ENCODE measurements at places on chromosomes 6 and 20.

GRCh38 chr6:101705866-101706265 lies 312.4 kb downstream of the GRIK2 start:
- DNase-seq, result no peak

- DNase-seq, result no peak
These were observed 1.7 kb upstream of the MMP24OS start for GRCh38 chr20:35279533-35280174.

GRCh38 chr6:166275714-166276166 lies 32.5 kb downstream of the PRR18 start:
- no peak for DNase-seq

- DNase-seq, result no peak
These were observed 85.2 kb downstream of the MDGA1 start for GRCh38 chr6:37612475-37612874.

DNA sequence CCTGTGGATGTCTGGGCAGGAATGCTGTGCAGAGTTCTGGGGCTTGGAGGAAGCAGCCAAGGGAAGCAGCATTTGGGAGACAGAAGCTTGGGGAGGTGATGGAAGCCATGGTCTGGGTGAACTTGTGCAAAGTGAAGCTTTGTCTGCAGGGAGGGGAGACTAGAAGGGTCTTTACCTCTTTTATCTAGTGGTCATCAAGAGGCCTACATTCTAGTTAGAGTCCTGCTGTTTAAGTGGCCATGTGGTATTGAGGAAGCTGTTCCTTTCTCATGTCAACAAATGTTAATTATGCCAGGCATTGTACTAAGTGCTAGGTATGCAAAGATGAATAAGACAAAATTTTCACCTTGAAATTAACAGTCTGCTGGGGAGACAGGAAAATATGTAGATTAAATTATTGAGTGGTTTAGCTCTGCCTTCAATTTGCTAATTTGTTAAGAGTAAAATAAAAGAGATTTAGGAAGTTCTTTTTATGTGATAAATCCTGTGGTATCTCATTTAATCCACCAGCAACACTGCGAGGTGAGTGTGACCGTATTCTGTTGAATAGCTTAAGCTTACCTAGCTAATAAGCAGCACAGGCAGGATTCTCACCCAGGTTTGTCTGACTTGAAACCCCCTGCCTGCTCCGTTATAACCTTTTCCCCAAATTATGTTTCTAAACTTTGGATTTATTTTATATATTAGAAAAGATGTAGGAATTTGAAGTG lies 43.1 kb downstream of the ARID1B start:
- no peak for DNase-seq

GRCh38 chr20:62355516-62355877 lies 11.6 kb downstream of the LAMA5 start:
- DNase-seq, result no peak

GRCh38 chr6:137852811-137853210 lies 14.2 kb upstream of the TNFAIP3 start:
- DNase-seq, result no peak

DNA sequence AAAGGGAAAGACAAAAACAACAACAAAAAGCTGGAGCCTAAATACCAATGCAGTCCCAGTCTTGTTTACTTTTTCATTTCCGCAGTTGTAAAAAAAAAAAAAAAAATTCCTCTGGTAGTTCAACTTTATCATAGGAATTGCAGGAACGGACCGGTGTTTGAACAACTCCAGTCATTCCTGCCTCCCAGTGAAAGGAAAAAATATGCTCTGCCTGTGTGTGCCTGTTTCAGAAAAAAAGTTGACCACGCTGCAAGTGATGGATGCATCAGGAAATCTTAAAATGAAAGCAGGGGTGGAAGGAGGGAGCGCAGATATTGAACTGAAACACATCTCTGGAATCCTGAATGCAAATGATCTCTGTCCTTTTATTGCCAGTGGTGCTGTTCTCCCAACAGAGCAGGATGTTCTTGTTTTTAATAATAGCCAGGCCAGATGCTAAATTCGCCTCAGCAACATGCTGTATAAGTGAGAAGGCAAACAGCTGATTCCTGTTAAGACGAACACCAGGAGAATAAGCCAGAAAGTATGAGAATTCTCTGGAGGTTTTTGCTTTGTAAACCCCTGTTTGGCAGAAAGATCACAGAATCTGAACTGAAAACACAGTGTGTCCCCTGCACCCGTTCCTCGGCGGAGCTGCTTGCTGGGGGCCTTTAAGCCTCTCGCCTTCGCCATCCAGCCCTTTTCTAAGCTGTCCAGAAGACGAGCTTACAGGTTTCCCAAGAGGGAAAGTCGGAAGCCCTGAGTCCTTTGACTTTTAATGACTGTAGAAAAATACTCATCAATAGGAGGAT lies 178.4 kb upstream of the SUPT3H start:
- DNase-seq, result no peak

- no peak for DNase-seq
These were observed 18.8 kb downstream of the DNMT3B start for GRCh38 chr20:32780749-32781655.

GRCh38 chr6:46734867-46735719 lies at the start of gene PLA2G7:
Gene PLA2G7, minus strand, starts transcription at chr6:46735375. Its CDS starts 12,484 bp downstream, at chr6:46722891.
- no peak for DNase-seq

DNA sequence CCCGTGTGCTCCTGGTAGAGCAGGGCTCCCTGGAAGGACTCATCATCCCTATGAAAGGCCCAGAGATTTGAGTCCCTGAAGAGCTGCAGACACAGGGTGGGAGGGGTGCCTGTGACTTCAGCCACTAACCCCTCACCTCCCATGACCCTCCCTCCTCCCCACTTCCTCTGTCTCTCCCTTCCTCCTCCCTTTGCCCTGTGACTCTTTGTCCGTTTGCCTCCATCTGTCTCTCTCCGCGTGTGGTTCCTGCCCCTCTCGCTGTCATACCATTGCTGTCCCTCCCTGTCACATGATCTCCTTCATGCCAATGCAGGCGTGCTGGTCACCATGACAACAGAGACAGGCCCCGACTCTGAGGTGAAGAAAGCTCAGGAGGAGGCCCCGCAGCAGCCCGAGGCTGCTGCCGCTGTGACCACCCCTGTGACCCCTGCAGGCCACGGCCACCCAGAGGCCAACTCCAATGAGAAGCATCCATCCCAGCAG lies 19.0 kb downstream of the EPB41L1 start:
- no peak for DNase-seq

GRCh38 chr6:139338795-139339194 lies 35.7 kb downstream of the CITED2 start:
- no peak for DNase-seq

DNA sequence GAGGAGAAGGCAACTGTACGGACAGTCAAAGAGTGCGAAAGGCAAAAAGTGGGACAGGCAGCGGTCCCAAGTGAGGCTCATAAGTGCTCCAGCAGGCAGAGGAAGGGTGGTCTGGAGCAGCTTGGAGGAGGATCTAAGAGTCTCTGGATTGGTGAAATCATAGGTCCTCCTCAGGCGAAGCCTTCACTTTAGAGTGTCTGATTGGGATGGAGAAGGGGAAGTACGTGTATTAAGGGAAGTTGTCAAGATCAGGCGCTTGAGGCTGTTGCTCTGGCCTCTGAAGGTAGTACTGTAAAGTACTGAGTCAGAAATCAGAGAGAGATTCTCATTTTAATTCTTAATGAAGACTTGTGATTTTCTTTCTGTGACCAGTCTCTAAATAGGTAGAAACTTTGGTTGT lies 185.6 kb downstream of the KIF16B start:
- no peak for DNase-seq

GRCh38 chr6:1136415-1136774 lies 175.5 kb upstream of the FOXQ1 start:
- DNase-seq, result no peak

DNA sequence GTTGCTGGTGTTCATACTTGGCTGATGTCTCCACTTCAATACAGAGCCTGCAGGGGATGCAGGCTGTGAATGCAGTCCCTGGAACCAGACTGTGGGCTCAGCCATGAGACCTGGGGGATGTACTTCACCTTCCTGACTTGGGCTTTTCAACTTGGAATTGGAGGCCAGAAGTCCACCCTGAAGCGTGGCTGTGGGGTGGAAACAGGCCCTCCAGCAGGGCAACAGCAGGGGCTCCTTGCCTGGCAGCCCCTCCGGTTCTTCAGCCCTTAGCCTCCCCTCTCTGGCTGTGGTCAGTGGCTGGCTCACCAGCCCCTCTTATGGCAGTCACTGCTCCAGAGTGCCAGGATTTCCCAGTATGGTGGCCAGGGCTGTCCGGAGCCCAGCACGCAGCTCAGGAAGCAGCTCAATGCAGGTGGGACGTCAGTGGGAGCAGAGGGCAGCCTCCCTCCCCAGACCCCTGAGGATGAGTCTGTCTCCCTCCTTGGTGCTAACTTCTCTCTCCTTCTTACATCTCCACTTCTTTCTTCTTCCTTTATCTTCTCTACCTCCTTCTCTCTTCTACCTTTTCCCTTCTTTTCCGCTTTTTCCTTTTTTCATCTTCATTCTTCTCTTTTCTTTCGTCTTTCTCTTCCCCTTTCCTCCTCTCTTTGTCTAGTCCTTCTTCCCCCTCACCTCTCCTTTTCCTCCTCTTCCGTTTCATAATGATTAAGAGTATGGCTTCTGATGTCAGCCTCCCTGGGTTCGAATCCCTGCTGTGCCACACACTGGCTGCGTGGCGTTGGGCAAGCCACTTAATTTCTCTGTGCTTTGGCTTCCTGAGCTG lies 45.3 kb downstream of the SLC52A3 start:
- DNase-seq, result no peak

GRCh38 chr6:154732538-154733182 lies 556 bp upstream of the SCAF8 start:
- no peak for DNase-seq

DNA sequence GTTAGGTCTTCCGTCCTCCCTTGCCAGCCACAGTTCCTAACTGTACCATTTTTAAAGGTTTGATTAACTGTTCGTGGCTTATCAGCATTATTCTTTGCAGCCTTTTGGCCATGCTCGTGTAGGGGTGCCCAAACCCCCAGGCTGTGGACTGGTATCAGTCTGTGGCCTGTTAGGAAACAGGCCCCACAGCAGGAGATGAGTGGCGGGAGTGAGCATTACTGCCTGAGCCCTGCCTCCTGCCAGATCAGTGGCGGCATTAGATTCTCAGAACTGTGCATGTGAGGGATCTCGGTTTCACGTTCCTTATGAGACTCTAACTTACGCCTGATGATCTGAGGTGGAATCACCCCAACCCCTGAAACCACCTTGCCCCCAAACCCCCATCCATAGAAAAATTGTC lies 79.3 kb downstream of the TBC1D7 start:
- no peak for DNase-seq

GRCh38 chr20:38789503-38790199 lies 15.8 kb upstream of the PPP1R16B start:
- no peak for DNase-seq

DNA sequence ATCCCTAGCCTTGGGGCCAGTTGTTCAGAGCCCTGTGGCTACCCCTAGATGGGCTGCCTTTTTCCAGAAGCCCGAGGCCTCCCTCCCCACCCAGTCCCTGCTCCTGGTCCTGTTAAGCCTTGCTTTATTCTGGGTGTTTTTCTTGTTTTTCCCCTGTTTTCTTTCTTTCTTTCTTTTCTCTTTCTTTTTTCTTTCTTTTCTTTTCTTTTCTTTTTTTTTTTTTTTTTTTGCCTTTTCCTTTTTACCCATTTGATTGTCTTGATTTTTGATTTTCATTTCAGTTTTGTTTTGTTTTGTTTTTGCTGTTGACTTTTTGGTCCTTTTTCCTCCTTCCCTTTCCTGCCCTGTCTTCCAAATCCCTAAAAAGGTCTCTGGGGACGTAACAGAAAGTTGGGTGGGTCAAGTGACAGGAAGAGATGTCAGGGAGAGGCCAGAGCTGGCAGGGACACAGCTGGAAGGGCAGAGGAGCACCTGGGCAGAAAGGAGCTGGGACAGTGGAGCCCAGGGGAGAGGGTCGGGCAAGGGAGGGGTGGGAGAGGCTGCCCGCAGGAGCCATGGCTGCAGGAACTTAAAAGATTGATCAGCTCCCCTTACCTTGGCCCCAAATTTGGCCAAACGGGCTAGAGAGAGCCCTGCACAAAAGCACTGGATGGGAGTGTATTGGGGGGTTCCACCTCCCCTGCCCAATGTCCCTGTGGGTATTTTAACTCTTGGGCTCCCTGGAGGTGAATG lies 27.6 kb downstream of the MYH7B start:
- no peak for DNase-seq

GRCh38 chr6:121764493-121764892 lies 329.0 kb downstream of the GJA1 start:
- DNase-seq, result no peak

DNA sequence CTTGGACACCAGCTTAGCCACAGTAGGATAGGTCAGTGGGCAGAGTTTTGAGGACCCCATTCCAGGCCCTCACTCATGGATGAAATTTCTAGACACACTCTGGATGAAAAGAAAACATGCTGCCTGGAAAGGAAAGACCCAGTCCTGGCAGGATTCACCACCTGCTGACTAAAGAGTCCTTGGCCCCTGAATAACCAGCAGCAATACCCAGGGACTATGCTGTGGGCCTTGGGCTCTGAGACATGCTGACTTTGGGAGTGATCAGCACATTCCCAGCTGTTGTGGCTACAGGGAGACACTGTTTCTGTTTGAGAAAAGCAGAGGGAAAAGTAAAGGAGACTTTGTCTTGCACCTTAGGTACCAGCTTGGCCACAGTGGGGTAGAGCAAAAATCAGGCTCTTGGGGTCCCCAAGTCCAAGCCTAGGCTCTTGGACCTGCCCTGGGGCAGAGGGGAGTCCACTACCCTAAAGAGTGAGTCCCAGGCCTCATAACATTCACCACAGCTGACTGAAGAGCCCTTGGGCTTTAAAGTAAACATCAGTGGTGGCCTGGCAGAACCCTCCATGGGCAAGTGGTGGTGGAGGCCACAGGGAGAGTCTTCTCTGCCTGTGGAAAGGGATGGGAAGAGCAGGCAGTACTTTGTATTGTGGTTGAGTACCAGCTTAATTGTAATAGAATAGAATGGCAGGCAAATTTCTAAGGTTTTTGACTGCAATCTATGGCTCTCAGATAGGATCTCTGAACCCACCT lies 516.8 kb downstream of the BCKDHB start:
- no peak for DNase-seq

GRCh38 chr20:19024296-19025035 lies 188.0 kb upstream of the SLC24A3 start:
- no peak for DNase-seq

GRCh38 chr6:116530436-116530835 lies 15.0 kb downstream of the TRAPPC3L start:
- DNase-seq, result no peak

- no peak for DNase-seq
These were observed 222.4 kb downstream of the TFAP2C start for GRCh38 chr20:56851552-56851951.

GRCh38 chr20:39762716-39763115 lies 800.6 kb downstream of the DHX35 start:
- no peak for DNase-seq

- DNase-seq, result no peak
These were observed 161.7 kb upstream of the AFDN start for GRCh38 chr6:167664678-167665660.

- peak; percentile 50 for DNase-seq
These were observed 180.3 kb downstream of the CDH26 start for GRCh38 chr20:60138256-60139220.

DNA sequence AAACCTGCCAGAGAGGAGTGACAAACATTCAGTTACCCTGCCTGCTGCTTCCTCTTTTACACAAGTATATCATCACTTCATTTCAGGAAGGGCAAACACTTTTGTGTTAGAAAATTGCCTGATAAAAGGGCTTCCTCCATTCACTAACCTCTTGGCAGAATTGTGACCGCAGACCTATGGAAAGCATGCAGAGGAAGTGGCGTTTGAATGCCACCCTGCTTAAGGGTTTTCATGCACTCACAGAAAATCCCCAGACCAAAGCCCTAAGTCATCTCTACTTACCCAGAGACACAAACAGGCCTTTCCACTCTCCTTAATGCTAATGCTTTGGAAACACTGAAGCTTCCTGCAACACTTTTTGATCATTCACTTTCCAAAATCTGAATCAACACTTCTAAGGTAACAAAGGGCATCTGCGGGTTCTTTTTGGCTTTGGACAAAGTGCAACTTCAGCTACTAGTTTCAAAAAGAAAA lies 22.1 kb upstream of the RALGAPA2 start:
- no peak for DNase-seq

All from LNCaP clone FGC (cell line).